ENCODE measurements at places on chromosomes 2 and 18.
A peak's percentile ranks its signal among the peaks of the same experiment; 100 is the strongest.

DNA sequence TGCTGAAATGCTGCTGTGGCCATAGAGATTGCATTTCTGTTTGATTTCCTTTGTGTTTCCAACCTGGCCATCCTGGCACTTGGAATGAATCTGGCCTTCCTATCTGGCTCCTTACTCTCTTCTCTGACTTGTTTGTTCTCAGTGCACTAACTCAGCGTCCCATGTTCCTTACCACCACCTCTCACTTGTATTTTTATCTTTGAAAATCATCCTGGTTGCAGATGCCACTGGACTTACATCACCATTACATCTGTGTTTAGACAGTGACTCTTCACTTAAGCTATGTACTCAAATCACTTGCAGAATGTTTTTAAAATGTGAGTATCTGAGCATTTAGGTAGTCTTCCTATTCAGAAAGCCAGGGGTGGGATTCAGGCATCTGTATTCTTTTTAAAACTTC, 239.5 kb downstream of the WDR7 start:
- peak; percentile 78 for DNase-seq

GRCh38 chr18:22455425-22456115, 37.9 kb upstream of the CTAGE1 start:
- no peak for DNase-seq

GRCh38 chr2:50783111-50783510, 248.8 kb downstream of the NRXN1 start:
- no peak for DNase-seq

DNA sequence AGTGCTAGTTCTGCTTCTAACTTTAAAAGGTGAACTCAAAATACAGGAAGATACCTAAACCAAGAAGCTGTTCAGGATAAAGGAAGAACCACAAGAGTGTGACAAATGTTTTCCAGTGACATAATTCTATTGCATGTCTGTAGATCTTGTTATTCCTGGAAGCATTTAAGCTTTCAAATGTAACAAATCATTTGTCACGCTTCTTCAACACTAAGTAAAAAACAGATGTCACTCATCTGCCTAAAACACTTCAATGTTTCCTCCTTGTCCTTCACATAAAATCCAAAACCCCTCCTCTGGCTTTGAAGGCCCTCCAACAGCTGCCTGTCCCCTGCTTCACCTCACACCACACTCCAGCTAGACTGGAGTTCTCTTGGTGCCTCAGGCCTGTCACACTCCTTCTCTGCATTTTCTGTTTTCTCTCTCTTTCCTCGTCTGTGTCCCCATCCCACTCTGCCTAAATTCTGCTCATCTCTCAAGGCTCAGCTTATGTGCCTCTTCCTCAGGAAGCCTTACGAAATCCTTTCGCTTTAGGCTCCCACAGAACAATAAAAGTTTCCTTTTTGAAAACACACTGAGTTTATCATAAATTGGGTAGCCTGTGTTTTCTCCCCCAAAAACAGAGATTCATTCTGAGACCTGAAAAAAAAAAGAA, 6.4 kb upstream of the CLEC4F start:
- DNase-seq, result no peak

Data from fibroblast of skin of left quadriceps (primary cell).